ENCODE measurements at places on chromosomes 2 and 18.

DNA sequence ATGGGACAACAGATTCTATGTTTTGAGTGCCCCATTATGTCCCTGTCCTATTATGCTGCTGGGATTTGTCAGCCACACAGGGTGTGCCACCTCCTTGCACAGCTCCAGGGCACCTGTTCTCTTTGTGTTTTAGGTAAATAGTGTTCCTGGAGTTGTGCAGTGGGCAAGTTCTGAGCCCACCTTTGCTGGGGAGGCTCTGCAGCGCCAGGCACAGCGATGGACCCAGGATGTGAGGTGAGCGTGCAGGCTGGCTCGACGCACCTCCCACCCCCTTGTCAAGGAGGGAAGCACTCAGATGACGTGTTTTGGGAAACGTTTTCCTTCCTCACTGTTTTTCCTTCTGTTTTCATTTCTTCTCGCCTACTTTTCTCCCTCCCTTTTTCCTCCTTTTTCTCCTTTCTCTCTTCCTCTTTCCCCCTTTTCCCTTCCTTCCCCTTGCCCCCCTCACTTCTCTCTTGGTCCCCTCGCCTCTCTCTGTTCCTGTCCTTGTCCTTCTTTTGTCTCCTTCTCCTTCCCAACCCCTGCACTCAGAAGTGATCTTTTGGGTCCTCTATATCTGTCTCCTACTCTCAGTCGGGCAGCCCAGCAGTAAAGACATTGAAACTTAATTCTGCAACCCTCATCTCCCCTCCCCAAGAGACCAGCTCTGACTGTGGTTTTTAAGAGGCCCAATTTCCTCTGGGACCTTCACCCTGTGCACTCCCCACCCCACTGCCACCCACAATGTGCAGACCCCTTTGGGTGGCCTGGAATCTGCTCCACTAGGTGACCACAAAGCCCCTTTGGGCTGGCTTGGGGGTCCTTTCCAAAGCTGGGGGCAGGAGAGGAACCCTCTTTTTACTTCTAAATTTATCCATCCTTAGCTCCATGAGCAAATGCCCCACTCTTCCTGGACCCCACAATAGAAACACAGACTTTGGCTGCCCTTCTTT is 104.0 kb downstream of the MCFD2 start:
- DNase-seq: no peak

DNA sequence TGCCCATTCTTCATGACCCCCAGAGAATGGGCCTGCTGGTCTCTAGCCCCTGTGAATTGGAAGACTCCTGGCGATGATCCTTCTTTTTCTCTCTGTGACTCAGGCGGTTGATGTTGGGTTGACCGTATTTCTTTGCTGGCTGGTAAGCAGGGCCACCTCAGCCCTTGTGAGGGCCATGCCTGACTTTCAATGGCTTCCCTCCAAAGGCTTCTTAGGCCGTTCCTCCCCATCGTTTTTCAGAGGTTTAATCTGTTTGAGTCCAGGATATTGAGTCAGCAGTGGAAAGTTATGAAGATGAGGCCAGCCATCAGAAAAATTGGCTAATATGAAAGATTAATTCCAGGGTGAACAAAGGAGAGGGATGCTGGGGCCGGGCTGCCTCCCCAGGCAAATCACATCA is 13.6 kb downstream of the HPCAL1 start:
- DNase-seq: no peak

GRCh38 chr2:12486205-12487118 is 230.3 kb upstream of the TRIB2 start:
- no peak for DNase-seq

DNA sequence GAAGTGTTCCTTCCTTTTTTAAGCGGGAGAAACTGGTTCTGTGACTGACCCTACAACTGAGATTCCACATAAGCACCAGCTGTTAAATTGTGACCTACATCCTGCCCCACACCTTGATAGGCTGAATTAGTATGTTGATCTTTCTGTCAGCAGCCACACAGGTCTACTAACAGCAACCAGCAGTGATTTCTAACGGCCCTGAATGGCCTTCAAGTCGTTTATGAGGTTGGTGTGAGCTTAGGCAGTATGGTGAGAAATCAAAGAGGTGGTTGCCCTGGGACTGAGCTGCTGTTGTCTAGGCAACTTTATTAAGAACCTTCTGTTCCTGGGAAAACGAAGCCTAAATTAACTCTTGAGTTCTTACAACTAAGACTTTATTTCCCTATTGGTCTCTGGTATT is 197.2 kb upstream of the FSHR start:
- no peak for DNase-seq

DNA sequence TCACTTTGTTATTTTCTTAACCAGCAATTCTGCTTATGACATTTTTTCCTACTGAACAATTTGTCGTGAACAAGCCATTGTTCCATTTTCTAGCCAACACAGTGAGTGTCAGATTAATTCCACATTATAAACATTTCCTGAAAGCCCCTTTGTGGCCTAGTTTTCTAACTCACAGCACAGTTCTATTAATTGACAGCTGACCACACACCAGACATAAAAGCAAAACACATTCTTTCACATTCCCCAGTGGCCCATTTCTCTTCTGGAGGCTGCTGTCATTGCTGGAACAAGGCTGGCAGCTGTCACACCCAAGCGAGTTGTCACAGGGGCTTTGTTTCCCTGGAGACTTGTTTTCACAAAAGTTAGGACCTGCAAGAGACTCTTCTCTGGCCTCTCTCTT is 50.7 kb downstream of the RNF152 start:
- peak; percentile 85 for DNase-seq

All from retina (tissue), 1 donor.